ENCODE measurements at places on chromosomes 13 and 19.

GRCh38 chr19:30172613-30173242 is 199.5 kb upstream of the ZNF536 start:
- DNase-seq: no peak

DNA sequence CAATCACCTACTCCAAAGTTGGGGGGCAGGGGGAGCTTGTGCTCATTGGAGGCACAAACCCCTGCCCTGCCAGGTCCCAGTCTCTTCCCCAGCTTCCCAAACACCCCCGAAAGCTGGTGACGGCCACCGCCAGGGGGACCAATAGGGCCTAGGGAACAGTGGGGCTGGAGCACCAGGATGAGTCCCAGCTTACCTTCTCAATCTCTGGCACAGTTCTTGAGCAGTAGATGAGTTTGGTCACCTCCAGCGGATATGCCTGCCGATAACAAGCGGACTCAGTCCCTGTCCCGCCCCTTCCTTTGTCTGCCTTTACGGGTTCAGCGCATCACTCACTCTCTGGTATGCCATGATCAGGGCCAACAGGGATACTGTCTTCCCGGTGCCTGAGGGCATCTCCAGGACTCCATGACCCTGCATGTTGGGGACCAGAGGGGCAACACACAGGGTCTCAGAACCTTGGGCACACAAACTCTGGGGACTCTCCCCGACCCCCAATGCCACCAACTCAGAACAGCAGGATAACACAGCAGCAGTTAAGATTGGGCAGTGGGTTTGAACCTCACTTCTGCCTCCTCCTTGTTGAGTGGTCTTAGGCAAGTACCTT is 1.5 kb downstream of the ERCC2 start:
- no peak for DNase-seq

DNA sequence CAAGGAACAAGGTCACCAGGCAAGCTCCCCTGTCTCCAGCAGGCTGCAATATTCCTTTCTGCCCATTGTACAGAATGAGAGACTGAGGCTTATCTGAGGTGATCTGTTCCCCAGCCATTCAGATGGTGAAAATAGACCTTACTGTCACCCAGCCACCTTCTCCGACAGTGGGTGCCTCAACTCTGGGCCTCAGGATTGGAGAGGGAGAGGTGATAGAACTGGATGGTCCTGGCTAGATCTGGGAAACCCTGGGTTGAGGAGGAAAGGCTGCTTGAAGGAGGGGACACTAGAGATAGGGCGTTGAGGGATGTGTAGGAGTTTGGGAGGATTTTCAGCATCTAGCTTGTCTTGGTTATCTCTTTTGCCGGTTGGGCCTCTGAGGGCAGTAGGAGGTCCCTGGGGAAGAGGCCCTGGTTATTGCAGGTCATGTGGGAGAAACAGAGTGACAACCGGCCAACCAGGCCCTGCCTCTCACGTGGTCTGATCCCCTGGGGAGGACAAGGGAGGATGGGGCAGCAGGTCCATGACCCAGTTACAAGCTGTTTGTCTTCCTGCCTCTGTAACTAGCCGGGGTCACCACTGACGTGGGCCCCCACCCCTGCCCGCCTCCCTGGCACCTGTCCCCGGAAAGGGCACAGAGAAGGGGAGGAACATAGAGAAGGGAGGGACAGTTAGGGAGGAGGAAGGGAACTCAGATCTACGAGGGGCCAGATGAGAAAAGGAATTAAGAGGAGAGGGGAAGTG is 8.2 kb downstream of the NFIC start:
- no peak for DNase-seq

DNA sequence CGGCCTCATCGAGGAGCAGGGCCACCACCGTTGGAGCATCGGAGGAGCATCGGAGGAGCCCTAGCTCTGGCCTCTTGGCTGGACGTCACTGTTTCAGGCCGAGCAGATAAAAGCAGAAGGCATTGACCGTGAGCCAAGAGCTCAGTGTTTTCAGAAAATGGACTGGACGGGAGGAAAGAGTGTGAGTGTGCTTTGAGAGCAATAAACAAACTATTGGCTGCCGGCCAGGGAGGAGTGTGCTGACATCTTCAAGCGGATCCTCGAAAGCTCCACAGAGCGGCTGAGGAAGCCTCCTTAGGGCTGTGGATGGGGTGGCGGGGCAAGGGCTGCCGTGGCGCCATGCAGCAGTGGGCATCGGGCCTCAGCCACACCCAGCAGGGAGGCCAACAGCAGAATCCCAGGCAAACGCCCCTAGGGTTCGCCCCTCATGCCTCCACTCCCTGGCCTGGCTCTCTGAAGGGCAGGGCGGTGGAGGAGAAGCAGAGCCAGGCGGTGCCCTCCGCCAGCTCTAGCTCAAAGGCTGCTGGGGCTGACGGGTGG is 41.8 kb downstream of the IRS2 start:
- no peak for DNase-seq

- DNase-seq: no peak
Measured at GRCh38 chr19:58374200-58374599, 6.6 kb downstream of the ZNF837 start.

DNA sequence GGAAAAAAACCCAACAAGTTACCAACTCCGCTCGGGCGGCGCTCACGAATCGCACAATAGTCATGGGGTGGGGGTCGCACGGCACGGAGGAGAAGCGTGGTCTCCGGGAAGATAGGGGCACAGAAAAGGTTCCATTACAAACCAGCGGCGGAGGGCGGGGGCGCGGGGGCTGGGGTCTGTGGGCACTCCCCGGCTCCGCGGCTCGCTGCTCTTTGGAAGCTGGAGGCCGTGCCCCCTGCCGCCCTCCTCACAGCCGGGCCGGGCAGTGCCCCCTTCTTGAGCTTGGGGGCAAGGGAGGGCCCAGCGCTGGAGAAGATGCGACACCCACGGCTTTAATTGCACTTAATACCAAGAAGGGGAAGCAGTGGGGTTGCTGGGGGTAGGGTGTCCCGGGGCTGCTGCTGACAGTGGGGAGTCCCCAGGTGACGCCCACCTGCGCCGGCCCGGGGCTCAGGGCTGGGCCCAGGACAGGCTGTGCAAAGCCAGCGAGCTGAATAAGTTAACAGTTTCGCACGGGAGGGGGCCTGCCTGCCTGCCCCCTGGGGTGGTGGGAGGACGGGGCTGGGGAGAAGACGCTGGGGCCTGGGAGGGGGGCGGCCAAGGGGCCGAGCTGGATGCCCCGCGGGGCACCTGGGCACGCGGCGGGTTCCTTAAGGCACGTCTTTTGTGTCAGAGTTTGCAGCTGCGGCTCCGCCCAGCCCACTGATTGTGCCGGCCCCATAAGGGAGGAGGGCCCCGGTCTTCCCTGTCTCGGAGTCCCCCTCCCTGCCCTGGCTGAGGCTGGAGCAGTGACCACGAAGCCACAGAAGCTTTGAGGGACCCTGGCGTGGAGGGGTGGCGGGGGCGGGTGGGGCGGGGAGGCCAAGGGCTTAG is 9.8 kb downstream of the DCAF15 start:
- no peak for DNase-seq

DNA sequence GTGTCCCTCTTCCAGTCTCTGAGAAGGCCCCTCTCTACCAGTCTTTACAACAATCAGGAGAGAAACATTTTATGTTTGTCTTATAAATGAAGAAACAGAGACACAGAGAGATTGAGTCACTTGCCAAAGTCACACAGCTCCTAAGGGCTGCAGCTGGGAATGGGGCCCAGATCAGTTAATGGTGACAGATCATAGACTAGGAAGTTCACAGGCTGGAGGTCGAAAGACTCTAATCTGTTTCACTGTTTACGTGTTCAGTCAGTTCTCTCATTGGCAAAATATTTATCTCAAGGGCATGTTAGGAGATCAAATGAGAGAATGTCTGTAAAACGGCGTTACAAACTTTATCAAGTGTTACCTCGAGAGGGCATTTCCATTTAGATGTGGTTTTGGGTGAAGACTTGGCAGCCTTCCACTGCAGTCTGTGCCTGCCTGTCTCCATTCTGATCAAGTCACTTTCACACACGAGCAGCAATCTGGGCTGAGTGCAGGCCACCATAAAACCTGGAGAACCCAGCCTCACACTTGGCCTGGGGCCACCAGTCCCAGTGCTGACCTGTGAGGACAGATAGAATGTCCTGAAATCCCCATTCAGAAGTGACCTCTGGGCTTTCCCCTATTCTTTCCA is 65.1 kb downstream of the SIAH3 start:
- DNase-seq: no peak

- no peak for DNase-seq
Measured at GRCh38 chr19:5220866-5221265, 119.7 kb downstream of the PTPRS start.

GRCh38 chr19:2215281-2215751 is 20.8 kb downstream of the PLEKHJ1 start:
- peak; percentile 47 for DNase-seq

DNA sequence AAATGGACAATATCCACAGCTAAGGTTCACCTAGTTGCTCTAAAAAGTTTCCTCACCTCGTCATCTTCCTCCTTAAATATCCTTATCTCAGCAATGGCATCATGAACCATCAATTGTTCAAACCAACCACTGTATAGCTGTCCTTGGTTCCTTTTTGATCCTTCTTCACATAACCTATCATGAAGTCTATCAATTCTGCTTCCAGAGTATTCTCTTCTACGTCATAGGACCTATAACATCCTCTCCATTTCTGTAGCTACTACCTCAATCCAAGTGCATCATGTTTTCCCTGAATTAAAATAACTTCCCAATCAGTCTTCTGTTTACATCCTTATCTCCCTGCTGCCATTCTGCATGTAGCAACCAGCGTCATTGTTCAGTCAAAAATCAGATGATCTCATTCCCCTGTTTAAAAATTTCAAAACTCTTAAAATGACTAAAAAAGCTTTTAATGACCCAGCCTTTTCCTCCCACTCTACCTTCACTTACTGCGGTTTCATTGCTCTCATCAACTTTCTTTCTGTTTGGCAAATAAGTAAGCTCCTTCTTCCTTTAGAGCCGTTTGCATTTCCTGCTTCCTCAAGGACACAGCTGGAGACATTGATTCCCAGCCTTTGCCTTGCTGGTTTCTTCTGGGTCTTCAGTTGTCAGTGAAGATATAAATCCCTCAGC is 223.9 kb upstream of the MIR17HG start:
- DNase-seq: no peak

GRCh38 chr13:36090592-36090991 is 40.6 kb downstream of the DCLK1 start:
- DNase-seq: no peak

DNA sequence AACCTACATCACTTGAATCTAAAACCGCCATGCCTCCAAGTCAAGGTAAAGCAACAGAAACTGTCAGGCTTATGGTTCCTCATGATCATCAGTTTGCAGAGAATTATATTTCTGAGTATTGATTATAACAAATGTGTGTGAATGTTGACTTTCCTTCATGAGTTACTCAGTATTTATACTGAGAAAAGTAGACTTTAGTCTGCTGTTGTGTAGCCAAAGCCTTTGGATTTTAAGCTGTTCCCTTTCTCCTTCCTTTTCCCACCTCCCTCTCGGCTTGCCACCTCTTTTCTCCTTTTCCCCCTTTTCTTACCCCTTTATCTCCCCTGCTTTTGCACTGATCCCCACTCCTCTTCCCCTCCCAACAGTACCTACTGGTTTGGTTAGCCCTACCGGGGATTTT is 20.7 kb upstream of the GPR18 start:
- DNase-seq: no peak

GRCh38 chr19:46032597-46033025 is 8.2 kb downstream of the IGFL4 start:
- DNase-seq: no peak

DNA sequence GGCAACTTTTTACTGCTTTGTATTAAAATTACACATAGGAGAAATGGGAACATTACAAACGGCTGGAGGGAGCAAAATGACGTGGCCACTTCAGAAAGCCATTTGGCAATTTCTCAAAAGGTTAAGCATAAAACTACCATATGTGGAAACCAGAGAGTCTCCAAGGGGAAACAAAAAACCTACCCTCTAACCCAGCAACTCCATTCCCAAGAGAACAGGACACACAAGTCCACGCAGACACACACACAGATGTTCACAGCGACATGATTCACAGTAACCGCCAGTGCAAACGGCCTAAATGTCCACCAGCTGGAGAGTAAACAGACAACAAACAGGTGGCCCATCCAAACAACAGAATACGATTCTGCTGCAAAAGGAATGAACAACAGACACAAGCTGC is 37.2 kb downstream of the STK24 start:
- no peak for DNase-seq

- DNase-seq: no peak
Measured at GRCh38 chr13:37608750-37609339, 10.3 kb upstream of the POSTN start.

- DNase-seq: no peak
Measured at GRCh38 chr19:31347828-31348392, 1.3 kb downstream of the TSHZ3 start.

DNA sequence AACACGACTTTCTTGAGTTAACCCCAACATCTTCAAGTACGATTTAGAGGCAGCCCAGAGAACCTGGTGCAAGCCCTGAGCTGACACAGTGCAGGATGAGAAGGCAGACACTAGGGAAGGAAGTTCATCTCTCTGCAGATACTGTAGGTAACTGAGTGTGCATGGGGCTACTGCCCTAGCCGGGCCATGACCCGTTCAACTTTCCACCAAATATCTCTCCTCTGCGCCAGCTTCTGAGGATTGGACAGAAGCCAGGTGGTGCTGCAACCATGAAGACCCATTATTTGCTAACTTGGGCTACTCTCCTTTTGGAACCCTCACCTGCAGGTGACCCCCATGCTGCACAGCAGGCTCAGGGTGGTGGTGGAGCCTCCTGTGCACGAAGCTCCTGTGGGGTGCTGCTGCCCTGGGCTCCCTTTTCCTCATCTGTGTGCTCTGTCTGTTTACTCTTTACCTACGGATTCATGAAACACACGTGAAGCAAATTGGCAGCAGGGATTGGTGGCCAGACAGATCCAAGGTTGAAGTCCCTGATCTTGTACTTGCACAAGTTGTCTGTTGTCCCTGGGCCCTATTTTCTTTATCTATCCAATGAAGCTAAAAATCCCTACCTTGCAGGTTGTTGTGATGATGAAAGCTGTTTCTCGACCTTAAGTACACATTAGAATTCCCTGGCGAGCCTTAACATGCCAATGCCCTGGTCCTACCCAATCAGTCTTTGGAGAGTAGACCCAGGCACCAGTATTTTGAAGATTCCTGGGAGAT is 227.8 kb downstream of the LACC1 start:
- no peak for DNase-seq

- DNase-seq: no peak
Measured at GRCh38 chr13:67292886-67293285, 62.8 kb upstream of the PCDH9 start.

- DNase-seq: no peak
Measured at GRCh38 chr13:51501096-51501495, 48.3 kb upstream of the INTS6 start.

- no peak for DNase-seq
Measured at GRCh38 chr19:50959731-50960500, 7.1 kb upstream of the KLK5 start.

GRCh38 chr13:99087098-99087953 is 109.5 kb upstream of the DOCK9 start:
- DNase-seq: peak; percentile 94

GRCh38 chr13:109918179-109918711 is 131.9 kb upstream of the IRS2 start:
- no peak for DNase-seq

- DNase-seq: no peak
Measured at GRCh38 chr13:38814331-38814730, 127.5 kb downstream of the FREM2 start.

Measured in activated naive CD4-positive, alpha-beta T cell treated with anti-CD3 and anti-CD28 coated beads for 36 hours (primary cell).